ENCODE measurements at places on chromosomes 12 and 14.

- DNase-seq = peak; percentile 69
Measured at GRCh38 chr14:35365130-35366055, 39.2 kb downstream of the NFKBIA start.

GRCh38 chr14:43539210-43539609 is 967.9 kb downstream of the FSCB start:
- DNase-seq = no peak

DNA sequence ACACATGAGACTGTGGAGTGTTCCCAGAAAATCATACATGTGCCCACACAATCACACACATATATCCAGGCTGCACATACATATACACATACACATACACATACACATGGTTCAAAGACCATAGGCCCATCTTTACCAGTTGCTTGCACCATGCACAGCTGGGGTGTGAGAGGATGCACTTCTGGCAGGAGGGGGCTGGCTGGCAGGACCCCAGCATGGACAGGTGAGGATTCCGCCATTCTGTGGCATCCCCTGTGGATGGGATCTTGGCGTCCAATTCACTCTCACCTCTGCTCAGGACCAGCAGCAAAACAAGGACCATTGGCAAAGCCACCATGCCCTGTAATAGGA is 7.0 kb downstream of the ITGB7 start:
- DNase-seq = no peak

DNA sequence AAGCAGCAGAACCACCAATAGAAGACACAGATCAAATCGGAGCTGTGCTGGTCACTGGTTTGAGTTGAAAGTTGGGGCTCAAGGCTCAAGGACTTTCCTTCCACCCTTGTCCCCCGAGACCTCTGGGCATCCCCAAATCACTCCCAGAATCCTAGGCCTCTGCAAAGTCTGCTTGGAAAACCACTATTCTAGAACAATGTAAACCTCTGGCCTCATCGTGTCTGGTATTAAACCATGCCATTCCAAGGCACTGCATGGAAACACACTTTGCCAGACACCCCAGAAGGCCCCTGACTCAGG is 288.0 kb downstream of the DPF3 start:
- no peak for DNase-seq

DNA sequence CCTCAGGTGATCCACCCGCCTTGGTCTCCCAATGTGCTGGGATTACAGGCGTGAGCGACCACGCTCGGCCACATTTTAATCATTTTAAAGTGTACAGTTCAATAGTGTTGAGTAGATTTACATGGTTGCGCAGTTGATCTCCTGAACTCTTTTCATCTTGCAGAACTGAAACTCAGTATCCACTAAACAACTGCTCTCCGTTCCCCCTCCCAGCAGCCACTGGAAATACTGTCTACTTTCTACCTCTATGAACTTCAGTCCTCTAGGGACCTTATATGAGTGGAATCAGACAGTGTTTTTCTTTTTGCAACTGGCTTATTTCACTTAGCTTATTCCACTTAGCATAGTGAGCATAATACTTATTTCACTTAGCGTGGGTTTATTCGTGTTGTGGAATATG is 53.7 kb downstream of the KCTD10 start:
- DNase-seq = no peak

DNA sequence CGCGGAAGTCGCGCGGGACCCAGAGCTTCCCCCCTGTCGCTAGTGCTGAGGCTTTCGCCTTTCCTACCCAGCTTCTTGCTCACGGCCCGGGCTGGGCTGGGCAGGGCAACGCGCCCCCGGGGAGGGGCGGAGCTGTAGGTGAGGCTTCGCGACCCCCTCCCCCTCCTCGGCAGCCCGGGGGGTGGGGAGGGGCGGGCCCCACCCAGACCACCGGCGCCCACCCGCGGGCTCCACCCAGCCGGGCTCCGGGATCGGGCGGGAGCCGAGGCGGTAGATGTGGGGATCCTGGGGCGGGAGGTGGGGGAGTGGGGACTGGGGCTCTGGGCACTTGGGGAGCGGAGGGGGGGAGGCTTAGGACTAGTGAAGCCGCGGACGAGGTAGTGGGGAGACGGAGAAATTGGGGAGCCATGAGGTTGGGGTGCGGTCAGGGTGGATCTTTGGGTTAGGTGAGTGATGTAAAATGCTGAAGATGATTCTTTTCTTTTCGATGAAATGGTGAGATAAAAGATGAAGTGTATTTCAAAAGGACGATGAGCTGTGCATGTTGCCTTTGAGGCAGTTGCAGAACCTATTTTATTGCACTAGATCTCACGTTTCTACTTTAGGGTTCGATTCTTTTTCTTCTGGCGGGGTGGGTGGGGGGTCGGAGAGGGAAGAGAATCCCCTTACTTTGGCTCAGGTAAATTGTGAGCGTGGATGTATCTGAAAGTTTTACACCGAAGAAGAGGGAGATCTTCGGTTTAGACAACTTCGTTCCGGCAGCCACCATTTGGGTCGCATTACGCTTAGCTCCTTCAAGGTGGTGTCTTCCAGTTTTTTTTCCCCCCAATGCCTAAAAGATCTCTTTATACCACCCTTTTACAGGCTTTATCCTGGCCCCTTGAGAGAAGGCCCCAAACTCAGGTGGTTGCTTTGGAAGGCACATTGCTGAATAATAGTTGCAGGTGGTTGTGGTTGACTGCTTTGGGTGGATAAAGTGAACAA is 619 bp downstream of the ERC1 start:
- DNase-seq = no peak

DNA sequence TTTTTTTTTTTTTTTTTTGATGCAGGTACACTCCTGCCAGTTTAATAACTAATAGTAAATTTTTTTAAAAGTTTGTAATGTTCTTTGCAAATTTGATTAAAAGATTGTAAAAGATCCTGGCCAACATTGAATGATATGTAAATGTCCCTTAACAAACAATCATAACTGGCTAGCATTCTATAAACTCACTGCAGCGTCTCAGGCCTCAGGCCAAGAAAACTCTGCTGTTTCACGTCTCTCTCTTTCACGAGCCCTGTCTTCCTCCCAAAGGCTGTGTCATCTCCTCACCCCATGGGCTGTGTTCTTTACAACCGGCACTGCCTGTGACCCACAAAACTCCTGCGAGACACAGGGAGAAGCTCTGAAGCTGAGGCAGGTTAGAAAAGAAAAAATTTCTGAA is 103.3 kb downstream of the NUAK1 start:
- no peak for DNase-seq

GRCh38 chr14:26132061-26132645 is 465.7 kb downstream of the NOVA1 start:
- no peak for DNase-seq

GRCh38 chr12:121789233-121789781 is 4.2 kb downstream of the RHOF start:
- no peak for DNase-seq

DNA sequence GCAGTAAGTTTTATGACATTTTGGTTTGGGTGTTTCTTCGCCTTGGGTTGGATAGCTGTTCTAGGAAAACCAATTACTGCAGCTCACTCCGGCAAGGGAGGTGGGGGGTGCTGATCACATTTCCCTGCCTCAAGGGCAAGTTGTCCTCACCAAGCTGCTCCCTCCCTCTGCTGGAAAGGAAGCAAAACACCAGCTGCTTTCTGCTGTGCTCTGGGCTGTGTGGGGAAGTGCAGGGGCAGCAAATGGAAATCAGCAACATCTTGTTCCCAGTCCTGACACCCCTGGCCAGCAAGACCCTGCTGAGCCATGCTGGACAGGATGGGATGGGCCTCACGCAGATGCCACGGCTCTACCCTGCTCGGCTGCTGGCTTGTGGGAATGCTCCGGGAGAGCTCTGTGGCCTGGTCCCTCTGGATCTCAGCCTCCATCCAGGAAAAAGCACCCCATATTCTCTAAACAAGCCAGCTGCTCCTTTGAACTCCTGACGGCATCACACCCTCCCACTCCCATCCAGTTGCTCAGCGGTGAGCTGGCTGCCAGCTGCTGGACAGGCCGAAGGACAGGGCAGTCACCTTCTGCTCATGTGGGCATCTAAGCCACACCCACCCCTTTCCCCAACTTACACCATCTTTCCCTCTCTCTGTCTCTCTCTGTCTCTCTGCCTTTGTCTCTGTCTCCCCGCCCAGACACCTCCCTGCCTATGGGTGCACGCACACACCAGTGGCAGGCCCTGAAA is 52.4 kb upstream of the EIF5 start:
- no peak for DNase-seq

GRCh38 chr12:104816845-104817503 is 141.1 kb downstream of the SLC41A2 start:
- no peak for DNase-seq

All from epithelial cell of prostate (primary cell).